Immature natural killer cell (primary cell): ENCODE measurements at places on chromosomes 5 and 9.

- DNase-seq = no peak
Observed at GRCh38 chr9:124929464-124929863, 11.4 kb downstream of the GOLGA1 start.

- DNase-seq = no peak
Observed at GRCh38 chr5:56534102-56534829, 281.1 kb upstream of the MAP3K1 start.

- no peak for DNase-seq
Observed at GRCh38 chr9:135561391-135562234, at the start of gene PAEP. Gene PAEP (plus strand): TSS chr9:135561756.

- no peak for DNase-seq
Observed at GRCh38 chr9:115855458-115856133, 298.0 kb upstream of the PAPPA start.

- peak; percentile 31 for DNase-seq
Observed at GRCh38 chr9:95048225-95049087, 269.1 kb downstream of the FANCC start.

DNA sequence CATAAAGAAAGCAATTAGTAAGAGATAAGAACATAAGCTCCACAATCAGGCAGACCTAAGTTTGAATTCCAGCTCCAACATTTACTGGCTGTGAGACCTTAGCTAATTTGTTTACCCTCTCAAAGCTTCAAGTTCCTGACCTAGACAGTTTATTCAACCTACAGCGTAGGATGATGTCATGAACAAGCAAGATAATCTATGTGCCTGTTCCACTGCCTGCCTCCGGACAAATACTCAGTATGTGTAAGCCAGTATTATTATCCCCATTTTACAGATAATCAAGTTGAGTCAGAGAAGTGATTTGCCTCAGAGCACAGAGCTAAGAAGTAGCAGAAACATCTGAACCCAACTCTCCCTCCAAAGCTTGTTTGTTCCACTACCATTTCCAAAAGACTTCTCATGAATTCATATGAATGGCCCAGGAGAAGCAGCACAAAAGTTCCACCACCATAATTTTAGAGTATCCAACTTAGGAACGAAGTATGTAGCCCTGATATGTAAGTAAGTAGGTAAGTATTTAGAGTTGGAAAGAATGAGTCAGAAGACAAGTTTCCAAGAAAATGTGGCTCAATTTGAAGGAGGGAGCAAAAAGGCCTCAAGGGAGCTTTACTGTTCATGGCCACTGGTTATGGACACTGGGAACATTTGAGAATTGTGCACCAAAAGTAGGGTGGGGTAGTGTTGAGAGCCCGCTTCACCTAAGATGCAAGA is 398.2 kb downstream of the NFIB start:
- no peak for DNase-seq

GRCh38 chr5:157518963-157519362 is 56.6 kb downstream of the ADAM19 start:
- no peak for DNase-seq

DNA sequence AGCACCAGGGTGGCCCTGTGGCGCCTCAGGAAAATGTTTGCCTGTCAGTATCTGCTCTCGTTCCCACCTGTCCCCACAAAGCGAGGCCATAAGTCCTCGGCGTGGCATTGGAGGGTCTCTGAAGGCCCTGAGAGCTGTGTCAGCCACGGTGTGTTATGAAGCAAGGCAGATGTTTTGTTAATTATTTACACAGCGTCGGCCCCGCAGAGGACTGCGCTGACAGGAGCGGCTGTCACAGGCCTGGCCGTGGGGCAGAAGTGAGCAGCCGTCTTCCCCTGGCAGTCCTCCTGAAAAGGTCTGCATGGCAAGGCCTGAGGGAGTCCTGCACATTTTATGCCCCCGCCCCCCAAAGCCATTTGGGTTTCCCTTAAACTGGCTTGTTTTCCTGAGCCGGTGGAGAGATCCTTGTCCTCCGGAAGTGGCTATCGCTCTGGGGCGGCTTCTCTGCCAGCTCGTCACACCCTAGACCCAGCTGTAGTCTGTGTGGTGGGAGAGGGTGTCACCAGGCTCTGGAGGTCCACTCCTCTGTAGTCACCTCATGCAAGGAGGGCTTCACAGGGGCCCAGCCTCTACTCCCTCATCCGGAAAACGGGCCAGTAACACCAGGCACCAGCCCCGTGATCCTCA is 6.2 kb downstream of the NEK6 start:
- DNase-seq = no peak

GRCh38 chr9:105238302-105238701 is 6.1 kb upstream of the SLC44A1 start:
- no peak for DNase-seq

GRCh38 chr9:106287091-106287631 is 575.8 kb upstream of the ZNF462 start:
- DNase-seq = no peak

DNA sequence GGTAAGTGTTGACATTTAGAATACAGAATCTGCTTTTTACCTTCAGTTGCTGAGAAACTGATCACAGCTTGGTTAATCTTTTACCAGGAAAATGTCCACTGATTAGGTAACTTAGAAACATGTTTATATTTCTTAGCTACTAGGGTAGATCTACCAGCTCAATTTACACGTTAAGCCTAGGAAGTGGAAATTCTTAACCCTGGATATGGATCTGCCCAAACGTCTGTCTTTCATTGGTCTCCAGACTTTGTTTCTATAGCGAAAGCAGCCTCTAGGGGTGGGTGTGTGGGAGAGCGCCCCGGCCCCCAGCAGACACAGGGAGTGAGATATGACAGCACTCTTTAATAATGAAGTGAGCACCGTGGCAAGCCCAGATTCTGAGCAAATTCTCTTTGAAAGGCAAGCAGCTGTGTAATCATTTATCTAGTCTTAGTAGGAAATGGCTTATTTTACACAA is 141.6 kb upstream of the ZNF608 start:
- no peak for DNase-seq

- DNase-seq = no peak
Observed at GRCh38 chr5:95564450-95564849, 9.5 kb downstream of the ARSK start.

GRCh38 chr5:141743866-141744272 is 61.8 kb upstream of the ARAP3 start:
- no peak for DNase-seq

- DNase-seq = no peak
Observed at GRCh38 chr5:37370550-37370863, 399 bp downstream of the NUP155 start.

- DNase-seq = no peak
Observed at GRCh38 chr5:88545338-88545737, 276.7 kb upstream of the TMEM161B start.

GRCh38 chr5:1345876-1346626 is 1.2 kb upstream of the CLPTM1L start:
- no peak for DNase-seq

DNA sequence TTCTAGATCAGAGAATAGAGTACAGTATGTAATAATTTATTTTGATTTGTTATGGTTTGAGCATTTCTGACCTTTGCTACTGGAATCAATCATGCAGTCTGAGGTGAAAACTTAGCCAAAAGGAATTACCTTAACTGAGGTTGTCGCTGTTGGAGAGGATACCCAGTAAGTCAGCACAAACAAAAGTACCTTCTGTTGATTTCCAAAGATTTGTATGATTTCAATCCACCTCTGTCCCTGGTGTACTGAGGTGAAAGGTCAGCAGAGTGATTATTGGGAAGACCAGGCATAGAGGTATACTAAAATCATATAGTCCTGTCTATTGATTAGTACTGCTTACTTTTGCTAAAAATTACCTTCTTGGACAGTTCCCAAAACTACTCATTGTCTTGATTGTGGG is 32.8 kb downstream of the RUSC2 start:
- DNase-seq = no peak

- no peak for DNase-seq
Observed at GRCh38 chr5:76794871-76795270, 24.0 kb upstream of the F2RL1 start.

DNA sequence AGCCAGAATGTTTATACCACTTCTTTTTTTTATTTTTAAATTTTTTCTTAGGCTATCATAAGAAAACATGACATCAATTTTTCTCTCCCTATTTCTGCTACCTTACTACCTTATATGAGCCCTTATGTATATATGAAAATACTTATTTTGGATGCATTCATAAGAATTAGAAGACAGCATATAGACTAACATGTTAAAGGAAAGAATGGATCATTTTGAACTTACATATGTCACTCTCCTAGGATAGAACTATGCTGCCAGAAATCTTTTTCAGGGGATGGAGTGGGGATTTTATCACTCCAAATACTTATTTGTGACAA is 51.8 kb downstream of the SNX24 start:
- DNase-seq = no peak

DNA sequence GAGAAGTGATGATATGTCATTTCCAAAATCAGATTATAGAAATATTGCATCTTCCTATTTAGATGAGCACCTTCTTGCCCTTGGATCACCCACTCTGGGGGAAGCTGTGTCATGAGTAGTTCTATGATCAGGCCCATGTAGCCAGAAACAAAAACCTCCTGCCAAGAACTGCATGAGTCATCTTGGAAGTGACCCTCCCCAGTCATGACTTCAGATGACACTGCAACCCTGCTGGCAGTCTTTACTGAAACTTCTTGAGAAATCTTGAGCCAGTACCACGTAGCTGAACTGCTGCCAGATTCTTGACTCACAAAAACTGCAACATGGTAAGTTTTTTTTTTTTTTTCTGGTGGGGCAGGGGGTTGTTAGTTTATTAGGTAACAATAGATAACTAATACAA is 439.6 kb upstream of the PTGER4 start:
- DNase-seq = no peak

DNA sequence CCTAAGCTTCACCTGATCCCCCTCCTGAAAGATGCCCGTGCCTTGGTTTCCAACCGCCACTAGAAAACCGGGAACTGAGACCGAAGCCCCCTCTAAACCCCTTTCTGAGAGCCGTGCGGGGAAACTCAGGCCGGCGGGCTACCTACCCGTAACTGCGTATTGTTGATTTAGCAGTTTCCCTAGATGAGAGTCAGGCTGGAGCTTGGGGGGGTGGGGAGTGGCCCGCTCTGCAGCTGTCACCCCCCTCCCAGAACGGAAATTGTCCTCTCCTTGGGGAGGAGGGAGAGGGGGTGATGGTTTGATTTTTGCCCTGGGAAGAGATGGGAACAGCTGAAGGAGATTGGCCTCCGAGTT is 2.5 kb downstream of the CXXC5 start:
- no peak for DNase-seq

GRCh38 chr9:114691956-114692295 is 9.9 kb upstream of the TEX48 start:
- DNase-seq = no peak

GRCh38 chr5:34041247-34041972 is 1.6 kb downstream of the C1QTNF3 start:
- no peak for DNase-seq

GRCh38 chr9:22469928-22470544 is 23.4 kb downstream of the DMRTA1 start:
- no peak for DNase-seq

DNA sequence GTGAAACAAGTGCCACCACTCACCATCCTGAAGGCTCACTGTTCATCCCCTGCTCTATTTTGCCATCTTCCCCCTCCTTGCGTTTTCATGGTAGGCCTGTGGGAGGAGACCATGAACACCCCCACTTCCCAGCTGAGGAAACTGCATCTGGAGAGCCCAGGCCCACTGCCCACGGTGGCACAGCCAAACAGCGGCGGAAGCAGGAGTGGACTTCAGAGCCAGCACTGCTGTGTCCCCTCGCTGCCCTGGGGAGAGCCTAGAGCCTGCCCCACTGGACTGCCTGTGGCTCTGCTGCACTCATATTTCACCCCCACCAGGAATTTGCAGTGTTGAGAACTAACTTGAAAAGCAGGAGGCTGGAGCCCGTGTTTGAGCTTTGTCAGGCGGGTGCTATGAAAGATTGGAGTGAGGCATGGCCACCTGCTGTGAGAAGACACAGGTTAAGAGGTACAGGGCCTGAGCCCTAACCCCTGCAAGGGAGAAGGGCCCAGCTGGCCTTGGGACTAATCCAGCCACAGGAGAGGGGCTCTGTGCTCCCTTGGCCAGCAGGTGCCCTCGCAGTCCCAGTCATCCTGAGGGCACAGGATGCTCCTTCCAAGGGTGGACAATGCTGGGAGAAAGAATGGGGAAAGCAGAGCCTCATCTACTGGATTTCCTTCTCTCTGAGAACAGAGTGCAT is 79.0 kb downstream of the MACROH2A1 start:
- DNase-seq = no peak

GRCh38 chr5:151318850-151319732 is 15.5 kb upstream of the SLC36A3 start:
- DNase-seq = no peak

DNA sequence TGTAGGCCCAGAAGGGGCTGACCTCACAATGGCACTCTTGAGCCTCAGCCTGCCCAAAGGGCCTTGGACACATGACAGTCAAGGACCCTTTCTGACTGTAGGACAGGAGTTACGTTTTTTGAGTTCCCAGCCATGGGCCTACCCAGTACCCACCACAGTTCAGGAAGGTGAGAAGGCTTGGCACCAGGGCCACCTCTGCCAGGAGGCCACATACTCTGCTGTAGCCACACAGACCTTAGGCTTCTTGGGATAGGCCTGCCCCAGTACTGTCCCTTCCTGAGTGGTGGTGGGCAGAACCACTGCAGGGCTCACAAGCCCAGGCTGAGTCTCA is 12.8 kb downstream of the PDLIM4 start:
- no peak for DNase-seq

DNA sequence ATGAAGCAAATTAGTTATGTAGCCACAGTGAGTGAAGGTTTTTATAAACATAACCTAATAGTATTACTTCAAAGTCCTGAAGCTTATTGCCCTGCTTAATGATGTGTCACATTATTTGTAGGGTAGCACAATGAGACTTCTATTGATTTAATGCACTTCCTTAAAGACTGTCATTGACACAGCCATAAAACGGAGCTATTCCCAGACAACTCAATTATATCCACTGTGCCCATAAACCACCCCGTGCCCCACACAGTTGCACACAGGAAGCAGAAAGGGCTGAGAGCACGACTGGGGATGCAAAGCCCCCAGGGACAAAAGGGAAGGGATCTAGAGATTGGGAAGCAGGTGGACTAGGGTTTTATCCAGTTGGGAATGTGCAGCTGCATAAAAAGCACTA is 37.0 kb downstream of the TRIM32 start:
- no peak for DNase-seq

- DNase-seq = no peak
Observed at GRCh38 chr5:140609126-140609525, 23.8 kb downstream of the CD14 start.

- no peak for DNase-seq
Observed at GRCh38 chr9:71637926-71638325, 130.4 kb downstream of the CEMIP2 start.

GRCh38 chr5:122480146-122480545 is 168.1 kb downstream of the SNCAIP start:
- DNase-seq = no peak

DNA sequence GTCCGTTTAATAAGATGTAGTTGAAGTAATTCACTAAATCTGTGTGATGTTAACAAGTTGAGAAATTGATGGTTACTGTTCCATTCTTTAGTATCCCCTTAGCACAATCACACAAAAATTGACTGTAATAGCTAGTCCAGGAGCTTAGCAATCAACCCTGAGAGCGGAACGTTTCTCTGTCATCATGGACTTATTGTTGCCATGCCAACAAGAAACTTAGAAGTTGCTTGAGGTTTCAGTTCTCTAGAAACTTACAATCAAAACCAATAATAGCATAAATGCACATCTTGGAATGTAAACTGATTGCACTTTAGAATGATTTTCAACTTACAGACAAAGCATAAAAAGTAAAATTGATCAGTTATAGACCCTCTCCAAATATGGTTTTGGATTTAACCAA is 125.4 kb upstream of the ANKH start:
- no peak for DNase-seq
